ENCODE measurements at places on chromosomes 11 and 22.

- DNase-seq = peak; percentile 58
These were observed 435.7 kb upstream of the CADM1 start for GRCh38 chr11:115939731-115940421.

DNA sequence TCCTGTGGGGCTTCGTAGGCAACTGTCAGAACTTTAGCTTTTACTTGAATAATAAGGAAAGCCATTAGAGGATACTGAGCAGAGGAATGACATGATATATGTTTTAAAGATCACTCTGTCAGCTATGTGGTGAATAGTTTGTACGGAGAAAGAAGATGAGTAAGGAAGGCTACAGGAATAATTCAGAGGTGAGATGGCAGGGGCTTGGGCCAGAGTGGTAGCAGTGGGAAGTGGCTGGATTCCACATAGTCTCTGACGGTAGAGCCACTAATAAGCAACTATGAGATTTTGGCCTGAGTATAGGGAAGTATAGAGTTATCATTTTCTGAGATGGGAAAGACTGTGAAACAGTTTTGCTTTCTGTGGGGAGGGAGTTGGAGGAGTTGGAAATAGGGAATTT is 93.9 kb upstream of the MTMR2 start:
- no peak for DNase-seq

GRCh38 chr11:122095681-122096262 is 20.2 kb downstream of the BLID start:
- peak; percentile 20 for DNase-seq

GRCh38 chr11:44692460-44692859 is 34.3 kb upstream of the TSPAN18 start:
- DNase-seq = no peak

GRCh38 chr11:6228520-6228919 is 5.9 kb downstream of the FHIP1B start:
- no peak for DNase-seq

- no peak for DNase-seq
These were observed 5.7 kb downstream of the CHADL start for GRCh38 chr22:41234815-41235695.

GRCh38 chr22:37381489-37381888 is 45.8 kb downstream of the ELFN2 start:
- no peak for DNase-seq

DNA sequence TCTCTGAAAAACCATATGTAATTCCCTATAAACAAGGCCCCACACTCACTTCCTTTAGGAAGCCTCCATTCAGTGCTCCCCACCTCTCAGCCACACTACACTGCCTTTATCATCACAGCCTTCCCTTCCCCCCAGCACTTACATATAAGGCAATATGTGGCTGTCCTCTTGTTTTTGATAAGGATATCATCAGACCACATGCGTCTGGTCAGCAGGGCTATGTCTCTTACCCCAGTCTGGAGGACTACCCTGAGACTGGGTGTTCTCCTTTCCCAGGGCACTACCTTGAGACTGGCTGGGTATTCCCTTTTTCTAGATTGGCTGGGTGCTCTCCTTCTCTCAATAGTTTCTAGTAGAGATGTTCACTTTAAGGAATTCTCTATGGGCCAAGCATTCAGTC is 7.8 kb downstream of the KCNE3 start:
- DNase-seq = no peak

DNA sequence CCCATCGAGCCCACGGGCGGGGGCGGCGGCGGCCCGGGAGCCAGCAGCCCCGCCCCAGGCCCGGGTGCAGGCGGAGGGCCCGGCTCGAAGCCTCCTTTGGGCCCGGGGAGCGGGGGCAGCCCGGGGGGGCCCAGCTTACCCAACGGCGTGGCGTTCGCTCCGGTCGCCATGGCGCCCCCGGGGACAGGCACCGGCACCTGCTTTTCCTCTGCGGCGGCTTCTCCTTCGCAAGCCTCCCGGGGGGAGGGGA is 194 bp downstream of the SF1 start:
- no peak for DNase-seq

DNA sequence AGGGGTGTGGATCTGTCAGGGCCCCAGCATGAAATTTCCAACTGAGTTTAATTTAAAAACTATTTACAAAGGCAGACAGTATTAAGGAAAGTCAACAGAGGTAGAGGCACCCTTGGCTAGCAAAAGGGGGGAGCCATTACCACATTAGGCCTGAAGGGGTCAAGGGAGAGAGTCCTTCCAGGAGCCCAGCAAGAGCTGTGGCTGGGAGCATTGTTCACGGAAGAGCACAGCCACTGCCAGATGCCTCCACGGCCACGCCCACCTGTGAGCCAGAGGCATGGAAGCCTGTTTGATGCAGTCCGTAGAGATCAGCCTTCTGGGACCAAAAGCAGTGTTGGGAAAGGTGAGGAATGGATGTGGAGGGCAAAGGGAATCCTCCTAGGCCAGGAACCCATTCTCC is 102.6 kb downstream of the GALNT18 start:
- DNase-seq = no peak

- DNase-seq = no peak
These were observed 3.6 kb downstream of the CLTCL1 start for GRCh38 chr22:19287889-19288288.

DNA sequence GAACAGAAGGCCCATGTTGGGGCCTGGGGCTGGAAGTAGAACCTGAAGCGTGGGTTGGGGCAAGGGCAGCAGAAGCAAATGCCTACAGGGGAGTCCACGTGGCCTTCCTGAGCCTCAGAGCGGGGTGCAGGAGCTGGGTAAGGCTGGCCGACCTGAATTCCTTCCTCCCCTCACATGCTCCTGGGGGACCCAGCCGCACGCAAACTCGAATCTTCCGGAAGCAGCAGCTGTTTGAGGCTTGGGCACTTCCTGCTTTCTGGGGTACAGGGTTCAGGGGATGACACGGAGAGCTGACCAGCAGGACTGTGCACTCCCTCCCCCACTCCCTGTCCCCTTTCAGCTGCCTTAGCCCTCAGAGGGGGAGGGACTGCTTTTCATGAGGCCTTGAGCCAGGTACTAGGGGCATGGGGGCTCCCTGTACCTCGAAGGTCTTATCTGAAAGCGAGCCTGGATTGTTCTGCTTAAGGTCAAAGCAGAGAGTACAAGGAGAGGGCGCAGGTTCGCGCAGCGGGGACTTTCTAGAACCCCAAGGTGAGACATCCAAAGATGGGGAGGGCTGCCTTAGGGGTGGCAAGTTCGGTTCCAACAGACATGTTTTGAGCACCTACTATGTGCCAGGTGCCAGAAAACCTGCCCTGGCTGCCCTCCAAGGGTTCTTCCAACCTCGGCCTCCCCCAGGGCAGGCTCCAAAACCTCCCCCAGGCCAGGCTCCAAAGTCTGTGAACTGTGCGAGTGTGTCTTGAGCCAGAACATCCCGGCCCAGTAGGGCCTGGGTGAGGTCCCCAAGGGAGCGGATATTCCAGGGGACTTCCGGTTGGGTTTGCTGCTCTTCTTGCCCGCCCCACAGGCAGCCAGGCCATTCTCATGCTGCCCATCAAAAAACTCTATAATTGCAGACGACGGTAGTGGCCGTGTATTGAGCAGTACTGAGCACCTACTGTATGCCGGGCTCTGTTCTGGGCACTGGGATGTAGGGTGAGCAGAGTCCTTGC is 1.7 kb downstream of the NCF4 start:
- no peak for DNase-seq

- no peak for DNase-seq
These were observed 12.6 kb upstream of the CHKA start for GRCh38 chr11:68133761-68134160.

DNA sequence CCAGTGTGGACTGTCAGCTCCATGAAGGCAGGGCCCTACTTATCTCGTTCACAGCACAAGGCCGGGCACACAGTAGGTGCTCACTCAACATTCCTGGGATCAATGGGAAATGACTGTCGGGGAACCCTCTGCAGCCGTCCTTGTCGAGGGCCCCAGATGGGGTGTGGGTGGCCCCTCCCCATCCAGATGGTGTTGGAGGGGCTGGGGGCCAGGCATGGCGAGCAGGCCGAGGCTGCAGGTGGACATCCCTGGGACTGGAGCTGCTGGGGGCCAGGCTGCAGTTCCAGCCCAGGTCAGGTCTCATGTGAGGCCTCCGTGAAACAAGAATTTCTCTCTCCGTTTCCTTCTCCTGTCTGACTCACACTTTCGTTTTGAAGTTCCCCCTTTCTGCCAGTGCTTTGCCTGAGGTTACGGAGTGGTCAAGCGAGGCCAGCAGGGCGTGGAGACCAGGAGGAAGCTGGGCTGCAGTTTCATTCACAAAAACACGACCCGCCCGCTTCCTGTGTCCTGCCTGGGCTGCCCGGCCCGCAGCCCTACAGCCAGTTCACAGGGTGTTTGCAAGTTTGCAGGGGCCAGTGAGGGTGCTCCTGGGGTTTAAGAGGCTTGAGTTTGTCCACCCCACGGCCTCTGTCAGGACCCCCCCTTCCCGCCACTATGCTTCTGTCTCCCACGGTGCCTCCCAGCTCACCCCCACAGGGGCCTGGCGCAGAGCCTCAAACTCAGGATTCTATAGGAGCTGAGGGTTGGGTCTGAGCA is 4.5 kb downstream of the MYEOV start:
- no peak for DNase-seq
